Fibroblast of skin of right biceps (primary cell): ENCODE measurements at places on chromosomes 2 and 18.

DNA sequence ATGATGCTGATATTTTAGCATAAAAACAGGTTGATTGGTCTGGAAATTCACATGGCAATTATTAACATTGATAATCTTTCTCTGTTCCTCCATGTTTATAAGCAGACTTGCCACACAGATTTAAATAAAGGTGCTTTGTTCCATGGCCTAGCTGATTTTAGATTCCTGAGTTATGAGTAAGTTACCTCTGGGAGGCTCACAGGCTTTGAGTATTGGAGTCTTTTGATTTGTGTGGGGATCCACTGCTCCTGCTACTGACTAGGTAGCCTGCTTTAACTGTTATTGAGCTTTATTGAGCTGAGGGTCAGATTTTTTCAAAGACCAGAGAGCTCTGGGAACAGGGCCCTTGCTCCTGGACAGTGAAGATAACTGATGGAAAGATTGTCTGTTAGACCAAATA lies 166.1 kb downstream of the ANKRD30B start:
- DNase-seq = no peak

DNA sequence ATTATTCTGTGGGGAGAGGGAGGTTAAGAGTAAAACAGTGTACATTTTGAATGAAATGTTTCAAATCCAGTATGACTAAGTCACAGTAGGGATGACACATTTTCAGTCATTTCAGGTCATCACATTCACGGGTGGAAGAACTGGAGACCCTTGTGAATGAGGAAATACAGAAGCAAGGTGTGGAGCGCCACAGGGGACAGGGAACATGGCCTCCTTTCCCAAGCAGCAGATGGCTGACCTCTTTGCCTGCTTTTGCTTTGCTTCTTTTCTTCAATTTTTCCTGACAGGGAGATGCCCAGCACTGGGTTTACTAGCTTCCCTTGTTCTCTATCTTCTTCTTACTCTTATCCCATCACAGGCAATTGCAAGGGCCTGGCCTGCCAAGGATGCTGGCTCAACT lies 278.9 kb upstream of the DLGAP1 start:
- DNase-seq = no peak

GRCh38 chr2:26900831-26901321 lies 52.9 kb downstream of the DPYSL5 start:
- DNase-seq = no peak

DNA sequence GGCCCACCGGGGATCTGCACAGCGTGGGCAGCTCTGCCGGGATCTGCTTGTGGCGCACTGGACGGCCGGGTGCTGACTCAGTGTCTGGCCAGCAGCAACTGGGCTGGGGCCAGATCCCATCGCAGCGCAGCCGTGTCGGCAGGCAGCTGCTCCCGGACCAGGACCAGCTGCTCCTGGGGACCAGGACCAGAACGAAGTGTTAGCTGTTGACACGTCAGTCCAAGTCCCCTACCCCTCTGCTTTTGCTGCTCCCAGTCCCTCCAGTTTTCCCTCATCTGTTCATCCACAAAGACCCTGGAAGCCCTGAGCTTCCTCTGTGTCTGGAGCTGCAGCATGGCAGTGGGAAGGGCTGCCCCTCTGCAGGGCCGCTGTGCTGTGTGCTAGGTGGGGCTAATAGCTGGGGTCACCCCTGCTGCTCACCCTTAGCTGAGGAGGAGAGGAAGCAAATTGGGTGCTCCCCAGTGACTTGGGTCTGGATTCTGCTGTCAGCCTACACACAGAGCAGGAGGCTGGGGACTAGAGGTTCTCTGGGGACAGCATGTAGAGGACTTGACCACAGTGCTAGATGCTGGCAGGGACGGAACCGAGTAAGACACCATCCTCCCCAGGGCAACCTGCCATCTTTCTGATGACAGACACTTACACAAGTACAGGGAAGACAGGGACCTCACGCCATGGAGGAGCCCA lies 16.9 kb upstream of the KIF1A start:
- DNase-seq = no peak

DNA sequence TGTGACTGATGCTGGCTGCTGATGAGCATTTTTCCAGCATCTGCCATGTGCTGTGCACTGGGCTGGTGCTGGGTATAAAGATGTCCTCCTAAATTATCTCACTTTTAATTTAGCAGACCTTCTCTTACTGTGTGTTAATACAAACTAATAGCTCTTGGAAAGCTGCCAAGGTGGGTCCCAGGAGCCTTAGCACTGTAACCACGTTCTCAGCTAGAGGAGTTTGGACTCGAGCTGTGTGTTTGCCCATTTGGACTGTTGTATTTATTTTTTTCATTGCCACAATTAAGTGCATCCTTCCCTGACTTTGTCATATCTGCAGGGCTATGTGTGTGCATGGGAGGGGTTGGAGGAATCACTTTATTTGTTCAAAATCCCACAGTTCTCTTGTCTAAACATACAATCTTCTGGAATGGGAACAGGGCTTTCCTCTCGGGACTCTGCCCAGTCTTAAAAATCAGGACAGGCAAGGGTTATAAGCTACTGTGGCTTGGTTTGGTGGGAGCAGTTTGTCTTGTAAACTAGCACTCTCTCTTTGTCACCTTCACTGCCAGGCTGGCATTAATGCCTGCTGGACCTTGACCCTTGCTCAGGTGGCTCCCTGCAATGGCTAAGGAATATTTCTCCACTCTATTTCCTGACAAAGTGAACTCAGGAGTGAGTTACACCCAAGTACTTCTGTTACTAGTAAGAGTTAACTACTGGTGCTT lies 129.7 kb upstream of the MGAT5 start:
- DNase-seq = peak; percentile 12

- no peak for DNase-seq
These were observed 40.1 kb downstream of the FBXO48 start for GRCh38 chr2:68426848-68427579.

GRCh38 chr2:201872591-201872990 lies 66.3 kb downstream of the CDK15 start:
- no peak for DNase-seq

DNA sequence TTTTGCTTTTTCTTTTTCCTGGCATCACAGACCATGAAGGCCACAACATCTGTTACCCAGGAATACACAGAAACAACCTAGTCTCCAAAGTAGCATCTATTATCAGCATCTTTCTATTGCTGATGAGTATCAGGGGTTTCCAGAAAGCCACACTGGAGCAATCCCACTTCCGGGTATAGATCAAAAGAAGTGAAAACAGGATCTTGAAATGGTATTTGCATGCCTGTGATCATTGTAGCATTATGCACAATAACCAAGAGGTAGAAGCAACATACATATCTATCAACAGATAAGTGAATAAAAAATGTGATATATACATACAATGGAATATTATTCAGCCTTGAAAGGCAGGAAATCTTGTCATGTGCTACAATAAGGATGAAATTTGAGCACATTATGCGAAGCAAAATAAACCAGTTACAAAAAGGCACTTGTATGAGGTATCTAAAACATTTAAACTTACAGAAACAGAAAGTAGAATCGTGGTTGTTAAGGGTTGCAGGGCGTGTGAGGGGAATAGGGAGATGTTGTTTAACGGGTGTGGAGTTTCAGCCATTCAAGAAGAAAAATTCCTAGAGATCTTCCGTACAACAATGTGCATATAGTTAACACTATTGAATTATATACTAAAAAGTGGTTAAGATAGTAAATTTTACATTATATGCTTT lies 115.1 kb downstream of the KCNE4 start:
- DNase-seq = no peak

DNA sequence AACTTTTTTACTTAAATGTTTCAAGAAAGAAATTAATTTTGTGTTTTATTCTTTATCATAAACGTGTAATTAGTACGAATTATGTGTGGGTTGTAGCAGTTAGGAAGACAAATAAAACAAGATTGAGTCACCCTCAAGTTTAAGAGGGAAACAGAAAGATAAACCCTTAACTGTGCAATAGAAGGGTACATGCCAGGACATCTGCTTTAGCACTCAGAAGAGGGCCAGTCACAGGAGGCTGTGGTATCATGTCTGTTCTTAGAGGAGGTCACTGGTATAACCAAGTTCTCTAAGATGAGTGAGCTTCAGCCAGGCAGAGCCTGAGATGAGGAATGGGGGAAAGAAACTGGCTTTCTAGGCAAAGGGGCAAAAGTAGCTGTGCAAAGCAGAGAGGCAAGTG lies 42.4 kb upstream of the GRHL1 start:
- DNase-seq = no peak

GRCh38 chr18:60053747-60054304 lies 154.0 kb downstream of the PMAIP1 start:
- DNase-seq = peak; percentile 96

DNA sequence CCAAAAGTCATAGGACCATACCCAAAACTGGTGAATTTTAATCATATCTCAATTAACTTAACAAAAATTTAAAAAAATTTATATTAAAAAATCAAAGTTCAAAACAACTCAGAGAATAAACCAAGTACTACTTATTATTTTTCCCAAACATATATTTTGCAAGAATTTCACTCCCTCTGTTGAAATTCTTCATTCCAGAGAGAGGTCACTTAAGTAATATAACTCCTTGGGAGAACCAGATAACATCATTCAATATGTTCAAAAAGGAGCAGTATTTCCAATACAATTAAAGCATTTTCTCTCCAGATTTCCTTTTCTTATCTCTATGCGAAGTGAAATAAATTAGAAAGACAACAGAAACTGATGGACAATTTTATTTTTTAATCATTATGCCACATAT lies 165.9 kb upstream of the RND3 start:
- DNase-seq = no peak

DNA sequence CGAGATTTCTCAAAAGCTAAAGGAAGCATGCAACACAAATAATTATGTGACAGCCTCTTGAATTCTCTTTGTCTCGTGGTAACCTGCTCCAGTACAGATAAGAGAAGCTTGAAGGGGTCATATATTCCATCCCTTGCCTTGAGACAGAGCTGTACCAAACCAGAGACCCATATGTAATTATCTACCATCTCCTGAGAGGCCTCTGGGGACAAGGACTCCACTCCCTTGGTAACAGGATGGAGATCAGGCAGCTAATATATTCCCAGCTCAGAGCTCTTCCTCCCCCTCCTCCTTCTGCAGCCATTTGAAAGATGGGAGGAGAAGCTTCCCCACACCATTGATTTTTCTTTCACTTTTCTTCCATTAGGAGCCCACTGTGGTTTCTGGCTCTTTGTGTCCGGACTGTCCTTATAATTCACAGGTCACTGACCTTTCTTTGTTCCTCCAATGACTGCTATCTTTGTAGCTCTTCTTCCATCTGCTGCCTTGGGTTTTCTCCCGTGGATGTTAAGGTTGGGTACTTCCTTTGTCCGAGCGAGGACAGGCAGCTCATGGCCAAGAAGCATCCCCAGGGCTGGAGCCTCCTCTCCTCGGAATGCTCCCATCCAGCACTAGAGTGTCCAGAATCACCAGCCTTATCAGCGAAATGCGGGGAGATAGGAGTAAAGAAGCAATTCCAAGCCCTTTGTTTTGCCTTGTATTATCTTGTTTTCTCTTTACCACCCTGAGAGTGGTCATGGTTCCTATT lies 72.6 kb upstream of the STPG4 start:
- no peak for DNase-seq

GRCh38 chr2:197516393-197516761 lies 511 bp downstream of the MOB4 start:
- DNase-seq = peak; percentile 26

DNA sequence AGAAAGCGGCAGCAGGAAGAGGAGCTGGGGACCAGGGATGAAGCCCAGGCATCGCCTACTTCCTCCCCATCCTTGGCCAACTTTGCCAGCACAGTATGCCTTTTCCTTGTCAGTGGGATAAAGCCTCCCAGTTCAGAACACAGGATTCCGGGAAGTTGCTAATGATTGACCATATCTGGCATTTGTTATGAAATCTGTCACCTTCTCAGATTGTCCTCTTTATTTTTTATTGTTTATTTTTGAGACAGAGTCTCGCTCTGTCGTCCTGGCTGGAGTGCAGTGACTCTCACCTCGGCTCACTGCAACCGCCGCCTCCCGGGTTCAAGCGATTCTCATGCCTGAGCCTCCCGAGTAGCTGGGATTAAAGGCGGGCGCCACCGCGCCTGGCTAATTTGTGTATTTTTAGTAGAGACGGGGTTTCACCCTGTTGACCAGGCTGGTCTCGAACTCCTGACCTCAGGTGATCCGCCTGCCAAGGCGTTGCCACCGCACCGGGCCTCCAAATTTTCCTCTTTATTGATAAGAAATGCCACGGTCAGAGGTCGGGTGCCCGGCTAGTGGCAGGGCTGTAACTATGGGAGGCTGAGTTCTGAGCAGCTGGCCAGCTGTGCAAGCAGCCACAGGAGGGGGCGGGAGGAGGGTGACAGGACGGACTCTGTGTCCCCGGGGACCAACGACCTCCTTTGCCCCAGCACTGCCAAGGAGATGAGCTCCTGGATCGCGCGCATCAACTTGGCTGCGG lies 24.4 kb downstream of the PSD4 start:
- DNase-seq = no peak

GRCh38 chr2:207159002-207159401 lies 6.7 kb downstream of the KLF7 start:
- no peak for DNase-seq

GRCh38 chr18:41456831-41457230 lies 498.2 kb upstream of the PIK3C3 start:
- DNase-seq = no peak

DNA sequence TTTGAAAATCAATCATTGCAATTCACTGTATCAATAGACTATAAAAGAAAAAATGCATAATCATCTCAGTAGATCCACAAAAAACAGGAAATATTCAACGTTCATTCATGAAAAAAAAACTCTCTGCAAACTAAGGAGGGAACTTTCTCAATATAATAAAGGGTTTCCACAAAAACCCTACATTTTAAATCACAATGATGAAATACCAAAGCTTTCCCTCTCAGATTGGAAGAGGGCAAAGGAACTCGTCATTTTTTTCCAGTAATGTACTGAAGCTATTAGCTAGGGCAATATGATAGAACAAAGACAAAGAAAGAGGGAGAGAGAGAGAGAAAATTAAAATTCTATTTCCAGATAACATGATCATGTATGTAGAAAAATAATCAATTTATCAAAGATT lies 167.1 kb upstream of the RBMS1 start:
- DNase-seq = no peak

DNA sequence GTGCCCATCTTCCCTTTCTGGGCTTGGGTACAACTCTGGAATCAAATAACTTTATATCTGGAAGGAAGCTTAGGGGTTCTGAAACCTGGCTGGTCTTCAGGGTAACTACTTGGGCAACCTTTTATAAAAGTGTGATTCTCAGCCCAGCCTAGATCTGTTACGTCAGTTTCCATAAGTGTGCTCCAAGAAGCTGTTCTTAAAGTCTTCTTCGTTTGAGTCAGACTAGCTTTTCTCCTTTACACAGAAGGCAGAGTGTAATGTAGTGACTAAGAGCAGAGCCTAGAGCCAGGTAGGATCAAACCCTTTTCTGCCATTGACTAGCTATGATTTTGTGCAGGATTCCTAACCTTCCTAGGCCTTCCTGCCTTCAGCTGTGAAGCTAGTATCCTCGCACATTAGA lies 5.8 kb downstream of the ITGA6 start:
- no peak for DNase-seq

DNA sequence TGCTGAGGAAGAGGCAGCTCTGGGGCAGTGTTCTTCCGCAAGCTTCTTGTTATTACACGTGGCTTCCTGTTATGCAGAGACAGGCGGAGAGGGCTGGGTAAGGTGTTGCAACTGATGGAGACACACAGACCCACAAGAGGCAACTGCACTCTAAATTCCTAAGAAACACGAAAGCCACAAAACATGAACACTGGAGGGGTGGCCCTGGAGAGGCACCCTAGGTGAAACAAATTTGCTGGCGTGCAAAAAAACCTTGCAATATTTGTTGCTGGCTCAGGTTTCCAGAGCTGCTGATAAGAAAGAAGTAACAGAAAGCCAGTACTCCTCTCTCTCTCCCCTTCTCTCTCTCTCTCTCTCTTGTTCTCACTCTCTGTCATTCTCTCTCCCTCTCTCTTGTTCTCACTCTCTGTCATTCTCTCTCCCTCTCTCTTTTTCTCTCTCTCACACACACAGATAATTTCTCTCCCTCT lies 31.8 kb downstream of the ARHGAP25 start:
- peak; percentile 38 for DNase-seq
